ENCODE measurements at places on chromosomes 13 and 19.

DNA sequence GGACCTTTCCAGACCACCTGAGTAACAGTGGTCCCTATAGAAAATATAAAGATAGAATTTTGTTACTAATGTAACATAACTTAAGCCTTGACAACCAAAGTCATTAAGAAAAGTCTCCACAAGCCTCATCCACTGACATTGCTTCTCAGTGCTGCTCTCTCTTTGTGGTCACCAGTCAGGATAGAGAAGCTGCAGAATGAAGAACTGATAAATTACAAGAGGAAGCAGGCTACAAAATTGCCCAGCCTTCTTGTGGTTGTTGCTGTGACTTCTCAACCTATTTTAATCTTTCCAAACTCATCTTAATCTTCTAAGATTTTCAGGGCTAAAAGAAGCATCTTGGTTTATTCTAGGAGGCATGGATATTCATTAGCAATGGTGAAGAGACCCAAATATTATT is 343.8 kb downstream of the MZT1 start:
- no peak for DNase-seq

DNA sequence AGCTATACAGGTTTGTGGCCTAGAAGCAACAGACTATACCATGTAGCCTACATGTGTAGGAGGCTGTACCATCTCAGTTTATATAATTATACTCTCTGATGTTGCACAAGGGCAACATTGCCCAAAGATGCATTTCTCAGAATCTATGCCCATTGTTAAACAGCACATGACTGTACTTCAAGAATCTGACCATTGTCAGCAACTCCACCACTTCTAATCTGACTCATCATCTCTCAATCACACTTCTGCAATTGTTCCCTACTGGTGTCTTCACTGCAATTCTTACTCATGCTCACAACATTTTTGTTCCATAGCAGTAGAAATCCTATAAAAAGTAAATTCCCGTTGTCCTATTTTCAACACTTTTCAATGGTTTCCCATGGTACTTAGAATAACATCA is 63.9 kb upstream of the ATXN8OS start:
- DNase-seq, result no peak

- no peak for DNase-seq
Measured at GRCh38 chr19:40499320-40499719, 32.5 kb downstream of the SPTBN4 start.

DNA sequence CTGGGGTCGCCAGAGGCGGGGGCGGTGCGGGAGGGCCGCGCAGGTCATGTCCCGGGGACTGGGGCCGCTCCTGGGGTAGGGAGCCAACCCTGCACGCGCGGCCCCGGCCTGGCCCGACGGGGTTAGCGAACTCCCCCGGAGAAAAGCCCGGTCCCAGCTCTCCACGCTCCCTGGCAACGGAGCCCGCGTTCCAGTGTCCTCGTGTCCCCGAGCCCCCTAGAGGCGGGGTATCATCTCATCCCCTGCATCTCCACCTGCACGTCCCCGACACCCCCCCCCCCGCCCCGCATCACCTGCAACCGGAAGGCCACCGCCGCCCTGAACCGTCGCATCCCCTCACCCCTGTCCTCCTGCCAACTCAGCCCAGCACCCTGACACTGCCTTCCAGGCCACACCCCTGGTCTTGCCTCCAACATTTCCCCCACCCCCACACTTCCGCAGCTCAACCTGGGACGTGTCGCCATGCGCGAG is 2.7 kb downstream of the WDR88 start:
- DNase-seq, result peak; percentile 6

DNA sequence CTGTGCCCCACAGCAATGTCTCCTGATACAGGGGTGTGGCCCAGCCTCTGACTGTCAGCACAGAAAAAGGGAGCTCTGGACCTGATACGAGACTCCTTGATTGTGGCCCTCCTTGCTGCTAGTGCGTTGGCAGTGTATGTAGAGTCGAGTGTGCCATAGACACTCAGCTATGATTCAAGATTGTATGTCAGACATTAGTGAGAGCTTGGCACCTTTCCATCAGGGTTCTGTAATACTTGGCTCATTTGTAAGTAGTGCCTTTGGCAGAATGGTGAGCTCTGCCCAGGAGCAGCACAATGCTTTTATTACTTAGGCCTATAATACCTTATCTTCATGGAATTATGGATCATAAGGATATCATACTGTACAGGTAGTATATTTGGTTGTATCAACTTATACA is 83.4 kb downstream of the ATP8A2 start:
- DNase-seq, result no peak

DNA sequence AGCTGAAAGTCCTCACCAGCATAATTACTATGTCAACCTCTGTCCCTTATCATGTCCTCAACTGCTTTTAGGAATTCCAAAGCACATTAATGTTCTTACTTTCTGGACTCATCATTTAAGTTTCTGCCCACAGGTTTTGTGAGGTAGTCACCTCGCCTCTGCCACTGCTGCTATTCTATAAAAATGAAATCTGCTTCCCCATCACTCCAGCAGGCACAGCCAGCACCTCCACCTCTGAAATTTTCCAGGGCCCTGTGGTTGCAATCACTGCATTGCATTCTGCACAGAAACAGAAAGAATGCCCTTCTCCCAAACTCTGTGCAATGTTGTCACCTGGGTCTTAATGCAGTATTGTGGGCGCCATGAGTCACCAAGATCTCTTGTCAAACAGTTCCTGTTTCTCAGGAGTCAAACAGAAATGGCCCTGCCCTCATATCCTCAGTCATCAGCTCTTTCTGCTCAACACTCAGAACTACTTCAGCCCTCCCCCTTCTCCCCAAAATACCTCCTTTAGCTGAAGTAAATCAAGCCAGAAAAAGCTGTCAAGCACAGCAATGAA is 529.2 kb upstream of the NBEA start:
- DNase-seq, result no peak

DNA sequence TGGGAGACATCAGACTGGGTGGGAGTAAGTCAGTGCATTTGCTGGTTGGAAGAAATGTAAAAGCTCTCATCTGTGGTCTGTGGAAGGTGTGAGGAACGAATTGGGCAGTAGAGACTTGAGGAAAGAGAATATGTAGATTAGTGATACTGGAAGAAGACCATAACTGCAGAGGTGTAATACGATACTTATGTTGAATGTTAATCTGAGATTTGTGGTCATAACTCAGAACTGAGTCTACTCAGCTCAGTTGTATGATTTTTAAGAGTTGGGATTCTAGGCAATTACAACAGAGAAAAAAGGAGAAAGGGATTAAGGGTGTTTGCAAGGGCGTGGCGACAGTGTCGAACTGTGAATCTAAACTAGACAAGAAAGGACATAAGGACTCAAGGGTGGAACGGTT is 3.2 kb upstream of the IL17D start:
- DNase-seq, result no peak

Data from activated CD8-positive, alpha-beta memory T cell treated with anti-CD3 and anti-CD28 coated beads for 1 hour (primary cell).